ENCODE measurements at places on chromosomes 1 and 21.
A peak's percentile ranks its signal among the peaks of the same experiment; 100 is the strongest.

DNA sequence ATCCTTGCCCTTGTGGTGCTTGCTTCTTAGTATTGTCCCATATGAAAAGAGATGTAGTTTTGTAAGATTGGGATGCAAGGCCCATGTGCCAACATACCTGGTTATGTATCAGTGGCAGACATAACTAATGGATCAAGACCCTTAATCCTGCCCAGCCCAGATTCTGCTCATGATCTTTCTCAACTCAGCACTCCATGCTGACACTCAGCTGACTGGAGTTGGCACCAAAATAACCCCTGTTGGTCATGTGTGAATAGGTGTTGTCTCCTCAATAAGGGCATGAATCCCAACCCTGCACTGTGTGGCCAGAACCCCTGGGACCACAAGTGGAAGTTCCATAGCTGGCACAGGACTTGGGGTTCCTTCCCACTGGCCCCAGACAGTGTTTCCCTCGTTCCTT lies 13.9 kb upstream of the CNR2 start:
- DNase-seq = no peak

DNA sequence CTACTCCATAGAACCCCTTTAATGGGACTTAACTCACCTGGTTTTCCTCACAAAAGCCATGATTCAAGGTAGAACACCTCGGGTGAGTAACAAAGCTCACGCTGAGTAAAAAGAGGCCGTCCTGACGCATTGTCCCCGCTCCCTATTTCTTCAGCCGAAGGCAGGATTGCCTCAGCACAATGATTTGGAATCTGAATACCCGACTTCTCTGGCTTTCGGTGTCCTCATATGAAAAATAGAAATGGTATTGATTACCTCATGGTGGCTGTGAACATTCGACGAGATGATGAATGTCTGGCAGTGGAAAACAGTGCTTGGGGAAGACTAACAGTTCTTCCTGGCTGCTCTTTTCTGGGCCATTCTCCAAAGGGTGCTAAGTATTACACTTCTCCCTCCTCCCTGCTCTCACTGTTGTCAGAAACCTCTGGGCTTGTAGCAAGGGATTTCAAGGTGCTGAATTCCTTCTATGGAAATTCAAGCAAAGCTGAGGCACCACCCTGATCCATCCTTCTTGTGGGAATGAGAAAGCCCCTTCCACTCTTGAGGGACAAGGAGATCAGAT lies 148.3 kb downstream of the C1orf94 start:
- DNase-seq = no peak

- DNase-seq = no peak
Measured at GRCh38 chr1:51347398-51348146, 17.2 kb upstream of the TTC39A start.

DNA sequence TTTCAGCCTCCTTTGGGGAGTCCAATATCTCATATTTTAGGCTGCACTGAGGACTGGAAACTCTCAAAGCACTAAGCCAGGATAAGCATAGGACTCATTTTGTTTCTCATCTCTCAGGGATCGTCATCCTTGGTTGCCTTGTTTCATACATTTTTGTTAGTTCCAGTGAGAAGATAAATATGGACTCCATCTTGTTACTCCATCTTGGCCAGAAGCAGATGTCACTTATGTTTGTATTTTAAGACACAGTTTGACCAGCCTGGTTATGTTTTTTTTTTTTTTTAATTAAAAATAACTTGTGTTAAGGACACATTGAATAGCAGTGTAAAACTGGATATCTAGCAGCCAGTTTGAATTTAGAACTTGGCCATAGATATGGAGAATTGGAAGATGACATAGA lies 34.7 kb downstream of the DISP3 start:
- no peak for DNase-seq

- DNase-seq = peak; percentile 77
Measured at GRCh38 chr21:26120828-26121227, 49.7 kb downstream of the APP start.

DNA sequence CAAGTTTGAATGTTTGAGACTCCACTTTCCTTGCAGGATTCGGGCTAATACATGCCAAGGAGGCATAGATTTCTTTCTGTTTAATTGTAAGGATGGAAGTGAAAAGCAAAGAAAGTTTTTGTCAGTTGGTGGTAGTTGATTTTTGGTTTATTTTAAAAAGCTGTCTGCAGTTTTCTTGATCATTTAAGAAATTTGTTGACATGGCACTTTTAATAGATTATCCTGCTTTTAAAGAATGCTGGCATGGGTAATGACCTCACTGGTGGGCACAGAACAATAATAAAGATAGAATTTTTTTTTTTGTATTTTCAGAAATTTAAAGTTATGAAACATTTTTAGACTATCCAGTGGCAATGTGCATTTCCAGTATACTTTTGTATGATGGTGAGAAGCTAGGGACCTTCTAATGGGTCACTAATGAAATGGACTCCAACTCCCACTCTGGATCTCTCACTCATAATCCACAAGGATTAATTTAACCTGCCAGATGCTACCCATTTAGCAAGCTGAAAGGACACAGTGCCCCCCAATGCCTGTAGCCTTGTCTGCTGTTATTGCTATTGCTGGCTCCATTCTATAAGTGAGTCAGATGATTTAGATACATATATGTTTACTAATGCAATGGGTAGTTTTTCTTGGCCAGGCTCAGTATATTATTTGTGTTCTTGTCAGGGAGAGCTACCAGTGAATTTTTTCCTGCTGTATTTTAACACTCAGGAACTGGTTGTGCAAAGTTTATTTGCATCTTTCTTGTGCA lies 190.2 kb upstream of the SGIP1 start:
- DNase-seq = no peak

DNA sequence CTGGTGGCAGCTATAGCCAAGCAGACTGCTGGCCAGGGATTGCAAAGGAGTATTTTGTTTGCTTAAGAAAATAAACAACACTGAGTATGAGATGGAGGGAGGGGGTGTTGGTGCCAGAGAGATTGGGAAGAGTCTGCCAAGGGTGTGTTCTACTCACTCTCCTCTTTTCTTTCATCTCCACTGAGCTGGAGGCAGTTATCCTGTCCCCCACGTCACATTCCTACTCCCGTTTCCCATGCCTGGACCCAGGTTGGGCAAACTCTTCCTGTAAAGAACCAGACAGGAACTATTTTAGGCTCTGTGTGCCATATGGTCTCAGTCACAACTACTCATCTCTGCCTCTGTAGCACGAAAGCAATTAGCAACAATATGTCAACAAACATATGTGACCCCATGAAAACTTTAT lies 1.4 kb upstream of the IL24 start:
- peak; percentile 75 for DNase-seq

DNA sequence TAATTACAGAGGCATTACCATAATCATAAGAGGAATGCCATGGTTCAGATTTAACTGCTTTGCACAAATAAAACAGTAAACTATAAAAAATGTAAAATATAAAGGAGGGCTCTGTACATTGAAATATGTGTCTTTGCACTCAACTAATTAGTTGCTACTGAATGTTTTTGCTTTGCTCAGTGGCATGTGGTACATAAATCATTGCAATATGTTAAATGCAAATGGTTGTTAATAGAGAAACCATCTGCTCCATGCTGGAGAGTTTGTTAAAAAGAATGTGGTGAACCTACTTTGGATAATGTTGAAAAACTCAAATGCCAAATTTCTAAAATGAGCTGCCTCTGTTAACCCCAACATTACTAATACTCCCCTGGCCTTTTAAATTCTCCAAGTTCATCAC lies 201.5 kb downstream of the NTNG1 start:
- no peak for DNase-seq

DNA sequence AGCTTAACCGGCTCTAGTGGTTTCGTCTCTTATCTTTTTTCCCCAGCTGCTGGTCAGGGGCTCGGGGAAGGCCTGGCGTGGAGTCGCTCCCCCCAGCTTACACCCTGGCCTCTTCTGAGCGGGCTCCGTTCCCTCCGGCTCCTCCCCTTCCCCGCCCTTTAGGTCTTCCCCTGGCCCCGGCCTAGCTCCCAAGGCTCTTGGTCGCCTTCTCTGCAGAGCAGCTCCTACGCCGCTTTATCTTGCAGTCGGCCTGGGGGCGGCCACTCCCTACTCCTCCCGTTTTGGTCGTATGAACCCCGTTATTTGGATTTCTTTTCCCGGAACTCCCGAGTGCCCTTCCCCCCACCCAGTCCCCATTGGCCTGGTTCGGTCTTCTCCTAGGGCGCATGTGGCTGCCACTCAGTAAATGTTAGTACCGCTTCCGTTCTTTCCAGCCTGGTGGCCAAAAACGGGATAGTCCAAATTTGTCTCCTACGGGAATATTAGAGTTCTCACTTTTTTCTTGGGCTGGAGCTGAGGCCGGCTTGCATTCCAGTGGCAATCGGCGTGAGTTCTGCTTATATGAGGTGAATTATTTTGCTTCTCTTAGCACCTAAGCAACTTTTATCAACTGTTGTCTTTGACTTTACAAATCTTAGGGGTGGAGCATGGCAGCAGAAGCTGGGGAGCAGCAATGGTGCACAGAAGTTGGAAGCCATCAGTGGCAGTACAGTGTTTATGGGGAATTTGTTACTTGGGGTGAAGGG lies 467 bp downstream of the THRAP3 start:
- DNase-seq = peak; percentile 90

DNA sequence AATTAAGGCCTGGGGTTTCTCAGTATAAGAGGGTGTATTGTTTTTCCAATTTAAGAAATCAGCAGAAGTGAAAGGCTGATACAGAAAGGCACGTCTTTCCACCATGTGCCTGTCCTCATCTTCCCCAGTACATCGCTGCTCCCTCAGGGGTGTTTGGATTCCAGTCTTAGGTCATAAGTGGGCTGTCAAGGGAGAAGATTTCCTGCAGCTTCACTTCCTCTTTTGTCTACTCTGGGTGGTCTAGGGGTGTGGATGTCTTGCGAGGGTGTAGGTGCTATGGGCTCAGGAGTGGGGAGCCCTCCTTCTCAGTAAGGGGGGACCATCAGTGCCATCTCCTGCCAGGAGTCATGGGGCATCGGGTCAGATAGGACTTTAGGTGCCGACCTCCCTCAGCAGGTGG lies 999.8 kb upstream of the NCAM2 start:
- no peak for DNase-seq

- DNase-seq = no peak
Measured at GRCh38 chr1:193433599-193433998, 247.2 kb upstream of the B3GALT2 start.

DNA sequence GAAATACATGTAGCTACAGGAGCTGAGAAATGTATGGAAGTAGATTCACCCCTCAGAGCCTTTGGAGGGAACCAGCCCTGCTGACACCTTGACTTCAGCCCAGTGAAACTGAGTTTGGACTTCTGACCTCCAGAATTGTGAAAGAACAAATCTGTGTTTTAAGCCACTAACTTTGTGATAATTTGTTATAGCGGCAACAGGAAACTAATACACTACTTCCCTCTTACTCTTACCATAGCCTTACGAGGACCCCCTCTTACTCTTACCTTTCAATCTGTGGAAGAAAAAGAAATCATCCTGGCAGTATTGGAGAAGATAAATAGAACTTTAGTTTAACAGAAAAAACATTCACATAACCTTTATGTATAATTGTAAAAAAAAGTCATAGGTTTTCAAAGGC lies 353.6 kb upstream of the USP24 start:
- DNase-seq = no peak

DNA sequence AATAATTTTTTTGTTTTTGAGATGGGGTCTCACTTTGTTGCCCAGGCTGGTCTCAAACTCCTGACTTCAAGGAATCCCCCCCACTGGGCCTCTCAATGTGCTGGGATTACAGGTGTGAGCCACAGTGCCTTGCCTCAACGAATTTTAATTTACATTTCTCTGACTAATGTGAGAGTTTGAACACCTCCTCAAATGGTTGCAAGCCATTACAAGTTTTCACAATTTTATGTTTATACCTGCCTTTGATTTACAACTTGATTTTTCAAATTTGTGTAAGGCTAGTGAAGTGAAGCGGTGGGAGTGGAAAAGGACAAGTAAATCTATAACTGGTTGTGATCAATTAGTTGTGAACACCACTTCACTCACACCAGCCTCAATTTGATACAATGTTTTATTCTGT lies 8.9 kb upstream of the RHBDL2 start:
- DNase-seq = peak; percentile 40

DNA sequence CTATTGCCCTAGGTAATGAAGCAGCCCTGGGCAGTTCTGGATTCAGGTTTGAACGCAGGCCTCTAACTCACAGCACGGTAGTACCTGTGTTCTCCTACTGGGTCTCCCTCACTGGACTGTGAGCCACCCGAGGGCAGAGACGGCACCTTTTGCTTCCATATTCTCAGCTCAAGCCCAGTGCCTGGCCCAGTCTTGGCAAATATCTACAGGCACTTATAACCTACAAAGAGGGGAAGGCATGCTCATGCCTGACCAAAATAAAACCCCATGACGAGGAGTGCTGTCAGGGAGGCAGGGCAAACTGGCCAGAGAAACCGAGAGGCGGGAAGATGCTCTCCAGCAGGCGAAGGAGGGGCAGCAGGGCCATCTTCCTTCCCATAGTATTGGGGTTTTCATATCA lies 91.1 kb downstream of the DDX20 start:
- DNase-seq = no peak

- DNase-seq = no peak
Measured at GRCh38 chr1:11298390-11299224, 25.6 kb downstream of the UBIAD1 start.

GRCh38 chr1:2121101-2121691 lies 71.0 kb downstream of the PRKCZ start:
- DNase-seq = peak; percentile 27

GRCh38 chr21:28754127-28754611 lies 238.5 kb downstream of the LTN1 start:
- no peak for DNase-seq

GRCh38 chr1:111803951-111804350 lies 48.2 kb downstream of the DDX20 start:
- no peak for DNase-seq

DNA sequence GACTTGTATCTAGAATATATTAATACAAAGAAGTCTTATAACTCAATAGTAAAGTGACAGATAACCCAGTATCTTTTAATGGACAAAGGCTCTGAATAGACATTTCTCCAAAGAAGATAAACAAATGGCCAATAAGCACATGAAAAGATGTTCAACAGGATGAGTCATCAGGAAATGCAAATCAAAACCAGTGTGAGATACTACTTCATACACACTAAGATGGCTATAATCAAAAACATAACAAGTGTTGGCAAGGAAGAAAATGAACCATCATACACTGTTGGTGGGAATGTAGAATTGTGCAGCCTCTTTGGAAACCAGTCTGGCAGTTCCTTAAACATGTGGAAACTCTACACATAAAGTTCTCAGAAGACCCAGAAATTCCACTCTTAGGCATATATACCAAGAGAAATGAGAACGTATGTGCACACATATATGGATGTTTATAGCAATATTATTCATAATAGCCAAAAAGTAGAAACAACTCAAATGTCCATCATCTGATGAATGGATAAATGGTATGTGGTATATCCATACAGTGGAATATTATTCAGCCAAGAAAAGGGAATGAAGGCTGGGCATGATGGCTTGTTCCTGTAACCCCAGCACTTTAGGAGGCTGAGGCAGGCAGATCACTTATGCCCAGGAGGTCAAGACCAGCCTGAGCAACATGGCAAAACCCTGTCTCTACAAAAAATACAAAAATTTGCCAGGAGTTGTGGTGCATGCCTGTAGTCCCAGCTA lies 9.9 kb upstream of the MPL start:
- DNase-seq = no peak

GRCh38 chr21:38921511-38922251 lies 116.0 kb downstream of the ETS2 start:
- no peak for DNase-seq

Data from foreskin keratinocyte (primary cell).